ENCODE measurements at places on chromosomes 1 and 21.

DNA sequence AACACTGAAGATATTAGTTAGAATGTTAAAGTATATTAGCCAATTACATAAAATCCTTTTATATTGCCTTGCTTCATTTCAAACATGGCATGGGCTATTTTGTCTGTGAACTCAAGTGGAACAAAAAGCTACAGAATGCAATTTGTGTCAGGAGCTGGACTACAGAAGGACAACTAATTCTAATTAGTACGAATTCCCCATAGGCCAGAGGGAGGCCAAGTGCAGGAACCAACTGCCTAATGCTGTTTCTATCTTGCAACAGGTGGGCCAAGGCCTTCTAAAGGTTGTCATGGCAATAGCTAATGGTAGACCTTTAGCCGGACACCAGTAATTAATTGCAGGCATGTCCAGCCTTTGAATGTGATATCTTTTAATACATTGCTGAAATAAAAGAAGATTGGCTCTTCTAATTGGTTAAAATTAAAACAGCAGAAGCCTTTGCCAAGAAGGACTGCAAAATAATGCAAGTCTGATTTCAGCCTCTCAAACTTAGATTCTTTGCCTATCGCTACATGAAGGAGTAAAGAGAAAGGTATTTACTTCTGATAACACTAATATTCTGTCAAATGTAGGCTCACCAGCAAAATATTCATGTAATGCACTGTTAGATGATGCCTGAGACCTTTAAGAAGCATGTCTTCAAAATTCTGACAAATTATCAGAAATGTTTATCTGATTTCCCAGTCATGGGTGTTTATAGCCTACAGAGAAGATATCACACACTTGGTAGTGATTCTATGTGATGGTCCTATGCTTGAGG lies 232.1 kb downstream of the LMO4 start:
- DNase-seq = no peak

DNA sequence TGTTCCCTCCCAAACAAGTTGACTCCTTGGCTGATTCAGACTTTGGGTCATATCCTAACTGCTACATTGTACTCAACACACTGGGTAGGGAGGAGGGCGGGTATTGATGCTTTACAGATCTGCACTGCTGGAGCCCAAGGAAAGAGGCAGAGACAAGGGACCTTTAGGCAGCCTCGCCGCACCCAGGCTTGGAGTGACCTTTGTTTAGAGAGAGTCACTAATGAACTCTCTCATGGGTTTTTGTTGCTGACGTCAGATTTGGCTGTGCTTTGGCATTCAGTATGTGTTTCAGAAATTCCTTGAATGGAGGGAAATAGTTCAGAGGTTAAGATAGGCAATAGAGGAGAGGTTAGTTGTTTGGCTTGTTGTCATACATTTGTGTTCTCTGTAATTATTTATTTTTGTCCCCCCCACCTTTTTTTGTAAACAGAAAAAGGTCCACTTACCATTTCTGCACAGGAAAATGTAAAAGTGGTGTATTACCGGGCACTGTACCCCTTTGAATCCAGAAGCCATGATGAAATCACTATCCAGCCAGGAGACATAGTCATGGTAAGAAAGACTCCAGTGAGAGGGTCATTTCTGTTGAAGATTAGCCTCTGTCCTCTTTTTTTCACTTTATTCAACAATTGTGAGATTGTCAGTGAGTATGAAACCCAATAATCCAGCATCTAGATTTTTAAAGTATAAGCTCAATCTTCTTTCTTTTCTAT lies 116.1 kb downstream of the ATP5PO start:
- no peak for DNase-seq

DNA sequence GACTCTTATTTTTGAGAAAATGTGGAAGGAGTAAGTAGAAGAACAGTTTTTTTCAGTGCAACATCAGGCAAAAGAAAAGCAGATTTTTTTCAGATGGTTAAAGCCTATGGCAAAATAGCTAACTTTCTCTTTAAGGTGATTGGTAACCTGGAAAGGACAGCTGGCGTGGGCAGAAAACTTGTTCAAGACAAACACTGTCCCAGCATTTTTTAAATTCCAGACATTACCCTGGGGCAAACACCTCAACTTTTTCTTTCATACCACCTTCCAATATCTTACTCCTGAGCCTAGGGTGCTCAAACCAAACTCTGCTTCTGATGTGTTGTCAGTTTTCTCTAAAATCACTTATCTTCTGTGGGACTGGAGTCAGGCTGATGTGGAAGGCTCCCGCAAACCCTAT lies 2.7 kb upstream of the LEPR start:
- DNase-seq = no peak

- DNase-seq = no peak
Measured at GRCh38 chr1:240258910-240259309, 167.2 kb downstream of the FMN2 start.

GRCh38 chr1:62588000-62588399 lies 9.3 kb upstream of the ANGPTL3 start:
- DNase-seq = no peak

DNA sequence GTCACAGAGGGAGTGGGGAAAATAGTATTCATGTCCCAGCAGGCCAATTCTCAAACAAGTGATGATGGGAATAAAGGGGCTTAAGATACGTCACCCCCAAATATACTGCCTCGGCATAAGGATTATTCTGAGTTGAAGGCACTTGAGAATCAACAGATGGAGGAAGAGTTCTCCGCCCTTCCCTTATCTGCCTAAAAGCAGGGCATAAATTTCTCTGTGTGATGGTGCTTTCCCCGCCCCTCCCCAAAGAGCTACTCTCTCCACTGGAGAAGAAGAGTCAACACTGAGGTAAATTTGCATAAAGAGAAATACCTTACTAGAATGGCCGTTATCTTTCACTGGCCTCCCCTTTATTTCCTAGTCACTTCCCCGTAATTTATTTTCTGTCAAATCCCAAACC lies 18.7 kb downstream of the BECN2 start:
- DNase-seq = no peak

GRCh38 chr1:47189844-47190508 lies at the start of gene PDZK1IP1:
Gene PDZK1IP1, minus strand, starts transcription at chr1:47190036. Its CDS starts 104 bp downstream, at chr1:47189932.
- DNase-seq = no peak

DNA sequence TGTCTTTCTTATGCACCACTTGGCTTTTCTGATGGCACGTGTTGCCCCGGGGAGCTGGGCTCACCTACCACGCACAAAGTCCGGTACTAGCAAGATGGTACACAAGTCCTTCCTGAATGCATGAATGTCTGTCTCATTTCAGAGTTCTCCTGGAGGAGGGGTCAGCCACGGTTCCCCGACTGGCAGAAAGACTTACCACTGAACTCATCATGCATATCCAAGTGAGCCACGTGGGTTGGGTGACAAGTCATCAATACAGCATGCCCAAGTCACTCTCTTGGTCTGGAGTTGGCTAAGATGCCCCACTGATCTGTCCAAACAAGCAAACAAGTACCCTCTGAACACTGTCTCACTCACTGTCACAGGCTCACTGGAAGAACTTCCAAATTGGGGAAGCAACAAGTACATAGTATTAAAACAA lies 28.6 kb upstream of the MX1 start:
- no peak for DNase-seq

Data from NCI-H748 treated with DMSO at 0.1 percent for 48 hours (cell line).